ENCODE measurements at places on chromosomes 3 and 15.

DNA sequence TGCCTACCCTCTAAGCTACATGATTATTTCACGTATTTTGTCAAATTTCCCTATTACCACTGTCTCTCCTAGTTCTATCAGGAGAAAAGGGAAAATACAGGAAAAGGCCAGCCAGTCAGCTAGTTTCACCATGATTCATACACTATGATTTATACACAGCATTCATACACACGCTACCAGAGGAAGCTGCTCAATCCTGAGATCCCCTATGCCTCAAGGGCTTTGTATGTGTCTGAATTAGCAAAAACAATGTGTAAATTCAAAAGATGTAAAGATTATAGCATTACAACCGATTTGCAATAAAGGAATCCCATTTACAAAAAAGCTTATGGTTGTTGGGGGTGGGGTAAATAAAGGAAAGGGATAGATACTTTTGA lies 3.1 kb upstream of the ACKR4 start:
- no peak for DNase-seq

GRCh38 chr3:121871430-121871829 lies 22.8 kb upstream of the SLC15A2 start:
- no peak for DNase-seq

DNA sequence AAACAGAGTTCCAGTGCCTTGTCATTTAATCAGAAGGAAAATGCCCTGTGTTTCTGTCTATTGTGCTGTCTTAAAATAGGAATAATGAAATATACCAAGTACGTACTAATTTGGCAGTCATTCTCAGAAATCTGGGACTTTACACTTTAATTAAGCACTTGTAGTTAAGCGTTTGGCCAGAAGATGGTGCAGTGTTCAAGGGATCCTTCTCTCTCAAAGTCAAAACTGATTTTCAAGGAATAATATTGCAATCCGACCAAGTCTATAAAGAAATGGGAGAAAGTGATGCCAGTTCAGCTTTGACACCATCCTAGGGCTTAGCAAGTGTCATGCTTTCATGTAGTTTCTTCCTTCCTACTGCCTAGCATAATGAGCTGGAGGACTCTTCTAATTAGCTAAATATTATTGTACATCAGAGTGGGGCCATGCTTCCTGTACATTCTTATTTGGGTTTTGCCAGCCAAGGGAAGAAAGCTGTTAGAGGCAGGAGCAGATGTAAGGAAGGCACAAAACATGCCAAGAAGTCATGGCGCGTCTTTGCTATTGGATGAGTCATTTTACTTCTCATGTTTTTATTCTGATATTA lies 64.8 kb downstream of the SAMMSON start:
- no peak for DNase-seq

- DNase-seq: no peak
These were observed 51.8 kb upstream of the DGKG start for GRCh38 chr3:186413615-186414415.

Measured in stimulated activated CD8-positive, alpha-beta memory T cell treated with anti-CD3 and anti-CD28 coated beads, Interleukin-12 subunit alpha, Interleukin-12 subunit beta, amount 100 ng/mL, for 1 hour (primary cell).